ENCODE measurements at places on chromosomes 11 and 22.

- no peak for DNase-seq
These were observed 2.3 kb downstream of the B3GAT1 start for GRCh38 chr11:134409552-134410429.

- DNase-seq = no peak
These were observed 47.2 kb downstream of the CCDC83 start for GRCh38 chr11:85902353-85902752.

DNA sequence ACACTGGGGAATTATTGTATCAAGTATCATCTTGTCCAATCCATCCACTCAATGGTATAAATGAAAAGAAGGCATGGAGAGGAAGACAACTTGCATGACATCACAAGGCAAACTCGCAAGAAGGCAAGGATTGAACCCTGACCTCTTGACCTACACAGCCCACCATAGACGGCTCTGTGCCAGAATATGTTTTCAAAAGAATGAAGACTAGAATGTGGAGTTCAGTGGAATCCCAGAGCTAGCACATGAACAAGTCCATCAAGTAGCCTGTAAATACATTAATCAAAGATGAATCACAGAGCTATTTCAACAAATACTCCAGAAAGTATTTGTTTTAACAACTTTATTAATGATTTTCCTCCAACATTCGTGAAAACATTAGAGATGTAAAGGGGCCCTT, 189.7 kb downstream of the GUCY1A2 start:
- no peak for DNase-seq

DNA sequence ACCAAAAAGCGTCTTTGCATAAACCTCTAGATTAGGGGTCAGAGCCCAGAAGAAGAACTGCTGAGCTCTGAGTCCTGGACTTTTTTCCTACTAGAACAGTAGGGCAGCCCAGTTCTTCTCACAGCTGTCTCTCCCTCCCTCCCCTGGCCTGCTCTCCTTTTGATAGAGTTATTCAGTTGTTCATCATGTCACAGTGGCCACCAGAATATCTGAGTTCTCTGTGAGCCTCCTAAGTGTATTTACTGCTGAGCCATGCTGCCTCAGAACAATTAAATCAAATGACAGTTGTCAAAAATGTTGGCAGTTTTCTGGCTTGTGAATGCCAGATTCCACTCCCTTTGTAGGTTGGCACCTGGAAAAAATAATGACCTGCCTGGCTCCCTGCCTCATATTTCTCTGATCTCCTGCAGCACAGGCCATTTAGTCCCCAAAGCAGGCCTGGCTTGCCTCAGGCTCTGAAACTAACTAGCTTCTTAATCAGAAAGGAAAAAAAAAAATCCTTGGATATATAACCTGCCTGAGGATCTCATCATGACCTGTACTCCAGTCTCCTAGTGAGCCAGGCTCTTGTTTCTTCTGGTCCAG, 377.4 kb upstream of the LARGE1 start:
- no peak for DNase-seq

DNA sequence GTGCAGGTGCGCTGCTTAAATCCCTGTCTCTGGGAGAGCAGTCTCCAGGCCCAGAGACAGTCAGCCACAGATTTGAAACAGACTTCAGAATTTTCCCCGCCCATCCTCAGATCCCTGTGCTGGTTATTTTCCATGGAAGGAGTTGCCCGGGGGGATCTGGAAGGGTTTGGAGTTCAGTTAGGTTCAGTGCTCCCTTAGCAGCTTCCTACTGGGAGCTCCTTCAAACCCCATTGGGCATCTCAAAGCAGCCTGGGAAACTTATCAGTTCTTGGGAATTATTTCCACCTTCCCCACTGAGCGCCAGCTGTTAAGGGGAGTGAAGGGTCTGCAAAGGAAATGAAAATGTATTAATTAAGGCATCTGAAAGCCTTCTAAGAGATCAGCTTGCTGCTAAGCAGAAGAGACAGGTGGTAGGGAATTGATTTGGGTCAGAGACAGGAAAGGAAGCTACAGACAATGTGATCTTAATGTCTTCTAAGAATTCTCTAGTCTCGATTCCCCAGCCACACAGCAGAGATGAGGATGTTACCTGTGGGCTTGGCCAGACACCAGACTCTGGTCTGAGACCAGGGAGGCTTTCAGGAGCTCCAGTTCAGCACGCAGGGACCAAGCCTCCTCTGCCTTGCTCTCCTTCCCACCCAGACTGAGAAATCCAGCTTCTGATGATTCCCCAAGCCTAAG, 106.2 kb upstream of the TBCEL start:
- DNase-seq = no peak
